H1 (cell line): ENCODE measurements at places on chromosomes 3 and 15. TPM values are rescaled to one million over a fixed set of nuclear protein-coding genes. Genes with fewer than 3 reads are reported as not detected.
A peak's percentile ranks its signal among the peaks of the same experiment; 100 is the strongest.

DNA sequence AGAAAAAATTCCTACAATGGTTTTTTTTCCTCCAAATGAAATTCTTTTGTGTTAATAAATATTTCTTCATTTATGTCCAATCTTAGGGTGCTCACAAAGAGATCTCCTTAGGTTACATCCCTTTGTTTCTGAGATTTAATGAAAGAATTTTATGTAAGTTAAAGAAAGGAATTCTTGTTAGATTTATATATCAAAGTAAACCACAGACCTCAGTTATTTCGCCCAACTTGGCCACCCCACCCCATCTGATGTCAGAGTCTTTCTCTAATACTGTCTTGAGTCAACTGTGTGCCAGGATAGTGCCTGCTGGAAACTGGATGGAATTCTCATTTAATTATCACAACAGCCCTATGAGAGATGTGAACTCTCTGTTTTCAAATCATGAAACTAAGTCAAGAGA is 259.9 kb downstream of the OPA1 start:
- DNase-seq: no peak

- no peak for DNase-seq
Observed at GRCh38 chr3:152909180-152909883, 74.4 kb downstream of the P2RY1 start.

- DNase-seq: no peak
Observed at GRCh38 chr3:114582929-114583328, 289.1 kb downstream of the TIGIT start.

- no peak for DNase-seq
Observed at GRCh38 chr3:414063-414462, 217.5 kb downstream of the CHL1 start.

GRCh38 chr3:122343654-122344053 is 18.6 kb downstream of the CSTA start:
- DNase-seq: no peak

- DNase-seq: no peak
Observed at GRCh38 chr3:182755308-182755707, 38.0 kb upstream of the ATP11B start.

GRCh38 chr3:138740072-138740471 is 94.7 kb downstream of the PIK3CB start:
- DNase-seq: no peak

GRCh38 chr15:52733696-52734255 is 54.6 kb upstream of the ATOSA start:
- DNase-seq: no peak

DNA sequence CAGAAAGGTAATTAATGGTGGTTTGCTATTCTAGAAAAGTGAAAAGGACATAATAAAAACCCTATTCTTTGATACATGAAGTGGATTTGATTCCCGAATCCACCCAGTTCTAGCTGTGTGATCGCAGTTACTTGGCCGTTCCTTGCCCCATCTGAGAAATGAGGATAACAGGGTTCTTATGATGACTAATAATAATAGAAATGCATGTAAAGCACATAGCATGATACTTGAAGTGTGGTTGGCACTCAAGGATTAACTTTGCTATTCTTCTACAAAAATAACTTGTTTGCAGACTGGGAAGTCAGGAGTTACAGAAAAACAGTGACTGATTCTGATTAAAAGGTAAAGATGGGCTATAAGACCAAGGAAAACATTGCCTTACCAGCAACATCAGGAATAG is 26.8 kb downstream of the PARL start:
- DNase-seq: no peak

- DNase-seq: no peak
Observed at GRCh38 chr15:66868918-66869317, 166.9 kb downstream of the SMAD6 start.

- no peak for DNase-seq
Observed at GRCh38 chr3:177622520-177622919, 425.2 kb upstream of the TBL1XR1 start.

DNA sequence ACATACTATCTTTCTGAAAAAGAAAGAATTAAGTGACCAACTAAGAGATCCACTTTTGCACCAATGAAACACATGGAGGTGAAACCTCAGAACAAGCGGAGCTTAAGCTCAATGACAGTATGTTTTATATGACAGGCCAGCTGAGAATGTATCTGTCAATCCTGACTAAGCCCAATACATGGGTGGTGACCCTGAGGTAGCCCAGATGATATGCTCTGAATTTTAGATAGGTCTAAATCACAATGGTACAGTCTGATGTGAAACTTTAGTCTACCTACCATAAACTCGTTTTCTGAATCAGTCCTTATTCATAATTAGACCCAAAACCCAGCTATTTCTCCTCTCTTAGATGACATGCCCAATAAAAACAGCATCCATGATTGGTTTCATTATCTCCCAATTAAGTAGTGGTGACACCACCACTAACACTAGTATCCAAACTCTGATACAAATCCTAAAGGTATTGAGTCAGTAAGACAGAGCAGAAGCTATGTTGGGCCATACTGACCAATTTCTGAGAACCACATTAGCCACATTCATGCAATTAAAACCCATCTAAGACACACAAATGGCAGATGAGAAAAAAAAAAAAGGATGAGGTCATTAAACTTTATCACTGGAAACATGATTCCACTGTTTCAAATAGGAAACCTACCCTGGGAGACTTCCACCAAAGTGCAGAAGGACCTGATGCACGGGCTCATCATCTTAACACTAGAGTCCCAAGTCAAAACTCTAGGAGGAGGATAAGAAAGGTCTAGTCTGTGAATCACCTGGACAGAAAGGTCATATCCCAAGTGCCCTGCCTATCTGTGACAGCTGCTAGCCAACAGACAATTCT is 20.6 kb downstream of the CMTM6 start:
- DNase-seq: no peak

- peak; percentile 81 for DNase-seq
Observed at GRCh38 chr3:11643605-11644087, at the start of gene VGLL4. Gene VGLL4, minus strand, starts transcription at chr3:11643915. Its CDS starts 397 bp downstream, at chr3:11643518.

DNA sequence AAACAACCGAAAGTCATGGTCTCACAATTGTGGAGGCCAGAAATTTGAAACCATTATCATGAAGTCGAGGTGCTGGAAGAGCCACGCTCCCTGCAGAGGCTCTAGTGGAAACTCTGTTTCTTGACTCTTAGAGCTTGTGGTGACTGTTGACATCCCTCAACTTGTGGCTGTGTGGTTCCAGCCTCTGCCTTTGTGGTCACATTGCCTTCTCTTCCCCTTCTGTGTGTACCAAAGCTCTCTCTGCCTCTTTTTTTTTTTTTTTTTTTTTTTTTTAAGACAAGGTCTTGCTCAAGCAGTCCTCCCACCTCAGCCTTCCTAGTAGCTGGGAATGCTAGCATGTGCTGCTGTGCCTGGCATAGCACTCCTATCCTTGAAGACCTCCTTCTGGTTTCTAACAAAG is 48.7 kb upstream of the CRTC3 start:
- DNase-seq: no peak

DNA sequence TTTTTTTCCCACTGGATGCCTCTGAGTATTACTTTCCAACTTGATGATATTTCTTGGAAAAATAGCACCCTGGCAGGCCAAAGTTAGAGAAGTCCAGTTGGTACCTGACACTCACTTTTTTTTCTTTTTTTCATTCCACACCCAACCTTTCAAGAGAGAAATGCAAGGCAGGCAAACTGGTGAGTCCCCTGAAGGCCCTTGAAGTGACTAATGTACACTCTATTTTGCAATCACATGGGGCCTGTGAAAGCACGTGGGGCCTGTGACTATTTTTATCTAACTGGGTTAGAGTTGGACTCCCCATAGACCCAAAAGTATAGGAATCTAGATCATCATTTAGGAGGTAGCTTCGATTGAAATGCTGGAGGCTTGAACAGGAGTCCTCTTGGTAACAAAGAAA is 316.7 kb downstream of the CHL1 start:
- DNase-seq: no peak

GRCh38 chr3:156676768-156677479 is 2.5 kb downstream of the TIPARP start:
- no peak for DNase-seq

DNA sequence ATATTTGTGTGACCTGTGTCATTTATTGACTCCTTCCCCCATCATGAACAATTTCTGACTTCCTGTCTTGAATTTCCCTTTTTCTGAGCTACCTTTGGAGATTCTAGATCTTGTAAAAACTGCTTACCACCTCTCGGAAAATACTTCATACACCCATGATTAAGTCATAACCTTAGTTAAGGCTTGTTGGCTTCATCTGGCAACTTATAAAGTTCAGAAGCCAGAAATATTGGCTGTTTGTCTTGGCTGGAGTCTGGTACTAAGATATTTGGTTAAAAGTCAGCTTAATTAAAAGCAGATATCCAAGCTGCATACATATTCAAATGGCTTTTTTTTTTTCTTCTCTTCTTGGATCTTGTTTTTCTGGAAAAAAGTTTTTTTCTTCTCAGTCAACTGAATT is 37.3 kb upstream of the B3GALNT1 start:
- no peak for DNase-seq

GRCh38 chr3:81602781-81603180 is 158.7 kb downstream of the GBE1 start:
- DNase-seq: no peak

- DNase-seq: no peak
Observed at GRCh38 chr3:115975796-115976195, 352.5 kb downstream of the GAP43 start.

GRCh38 chr3:127844326-127844942 is 22.1 kb upstream of the MGLL start:
- DNase-seq: no peak

The ZNF80 gene
- not detected in 2 replicates for total RNA-seq

DNA sequence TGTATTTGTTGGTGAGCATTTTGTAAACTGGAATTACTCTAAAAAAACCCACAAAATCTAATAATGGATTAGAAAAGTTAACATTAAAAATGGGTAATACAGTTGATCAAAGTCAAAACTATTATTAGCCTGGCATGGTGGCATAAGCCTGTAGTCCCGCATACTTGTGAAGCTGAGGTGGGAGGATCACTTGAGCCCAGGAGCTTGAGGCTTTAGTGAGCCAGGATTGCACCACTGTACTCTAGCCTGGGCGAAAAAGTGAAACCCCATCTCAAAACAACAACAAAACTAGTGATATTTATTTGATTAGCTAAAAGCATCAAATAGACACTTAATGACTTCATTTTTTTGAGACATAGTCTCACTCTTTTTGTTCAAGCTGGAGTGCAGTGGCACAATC is 3.6 kb downstream of the SNX1 start:
- no peak for DNase-seq

DNA sequence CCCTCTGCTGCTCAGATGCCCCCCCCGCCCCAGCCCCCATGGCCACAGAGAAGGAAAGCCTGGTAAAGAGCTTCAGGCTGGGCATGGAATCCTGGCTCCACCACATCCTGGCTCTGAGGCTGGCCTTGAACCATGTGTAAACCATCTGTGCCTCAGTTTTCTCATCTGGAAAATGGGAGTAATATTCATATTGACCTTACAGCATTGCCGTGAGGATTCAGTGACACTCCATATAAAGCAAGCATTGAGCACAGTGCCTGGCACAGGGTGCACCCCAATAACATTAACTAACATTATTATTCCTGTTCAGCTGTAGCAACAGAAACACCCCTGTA is 150.7 kb downstream of the XXYLT1 start:
- no peak for DNase-seq

DNA sequence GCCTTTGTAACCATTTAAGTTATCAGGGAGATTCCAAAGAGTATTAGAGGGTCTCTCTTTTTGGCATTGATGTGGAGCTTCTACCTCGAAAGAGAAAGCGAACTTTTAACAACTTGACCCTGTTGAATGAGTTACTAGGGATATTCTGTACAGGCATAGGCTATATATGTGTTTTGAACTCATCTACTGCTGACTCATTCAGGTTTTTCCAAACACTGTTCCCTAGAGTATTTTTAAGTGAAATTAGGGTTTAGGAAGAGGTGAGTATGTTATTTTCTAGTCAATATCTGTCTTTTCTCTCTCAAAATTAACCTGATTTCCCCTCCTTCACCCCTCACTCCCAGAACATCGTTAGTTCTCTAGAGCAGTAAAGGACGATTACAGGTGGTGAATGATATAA is 228.1 kb upstream of the C2CD4B start:
- DNase-seq: no peak

- no peak for DNase-seq
Observed at GRCh38 chr3:108322352-108322751, 26.0 kb downstream of the HHLA2 start.

GRCh38 chr15:45157974-45158373 is 28.2 kb downstream of the DUOX1 start:
- no peak for DNase-seq

The TRIM42 gene
- not detected in 2 replicates for total RNA-seq

The ITGB5 gene
- total RNA-seq: 251 and 268 TPM in 2 replicates

The TEX9 gene
- total RNA-seq: 10.8 and 12.3 TPM in 2 replicates

The ABI3BP gene
- total RNA-seq: 0.32 TPM in 1 of 2 replicates, not detected in the other
